ENCODE measurements at places on chromosomes 13 and 19. TPM values are rescaled to one million over a fixed set of nuclear protein-coding genes. Genes with fewer than 3 reads are reported as not detected.

GRCh38 chr13:112690283-112690929 lies 568 bp downstream of the ATP11A start:
- no peak for DNase-seq

DNA sequence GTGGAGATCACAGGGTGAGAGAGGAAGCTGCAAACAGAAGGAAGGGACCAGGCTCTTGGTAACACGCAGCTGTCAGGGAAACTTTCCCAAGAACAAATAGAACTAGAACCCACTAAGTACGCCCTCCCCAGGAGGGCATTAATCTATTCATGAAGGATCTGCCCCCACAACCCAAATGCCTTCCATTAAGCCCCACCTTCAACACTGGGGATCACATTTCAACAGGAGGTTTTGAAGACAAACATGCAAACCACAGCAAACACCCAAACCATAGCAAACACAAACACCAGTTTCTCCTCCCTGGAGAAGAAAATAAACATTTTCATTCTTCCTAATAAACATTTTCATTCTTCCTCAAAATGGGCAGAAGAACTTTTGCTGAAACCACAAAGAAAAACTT lies 329.6 kb downstream of the EFNB2 start:
- no peak for DNase-seq

DNA sequence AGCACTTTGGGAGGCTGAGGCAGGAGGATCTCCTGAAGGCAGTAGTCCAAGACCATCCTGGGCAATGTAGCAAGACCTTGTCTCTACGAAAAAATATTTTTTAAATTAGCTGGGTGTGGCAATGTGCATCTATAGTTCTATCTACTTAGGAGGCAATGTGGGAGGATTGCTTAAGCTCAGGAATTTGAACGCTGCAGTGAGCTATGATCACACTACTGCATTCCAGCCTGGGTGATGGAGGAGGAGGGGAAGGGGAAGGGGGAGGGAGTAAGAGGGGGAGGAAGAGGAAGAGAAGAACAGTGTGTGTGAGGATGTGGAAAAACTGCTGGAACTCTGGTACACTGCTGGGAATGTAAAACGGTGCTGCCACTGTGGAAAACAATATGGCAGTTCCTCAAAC lies 9.2 kb upstream of the CLIP3 start:
- peak; percentile 71 for DNase-seq

DNA sequence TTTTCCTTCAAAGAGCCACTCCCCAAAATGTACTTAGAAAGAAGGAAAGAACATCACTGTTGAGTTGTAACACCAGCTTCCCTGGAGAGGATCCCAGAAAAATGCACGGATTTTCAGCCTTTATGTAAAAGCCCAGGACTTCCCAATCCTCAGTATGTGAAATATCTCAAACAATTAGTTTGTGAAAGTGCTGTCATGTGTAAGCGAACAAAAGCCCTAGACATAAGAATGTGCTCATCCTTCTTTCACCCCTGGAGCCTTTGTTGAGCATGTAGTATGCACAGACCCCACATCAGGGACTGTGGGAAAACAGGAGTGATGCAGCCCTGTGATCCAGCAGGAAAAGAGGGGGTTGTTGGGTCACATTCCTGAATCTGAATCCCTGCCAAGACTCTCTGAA lies 441.4 kb upstream of the ZNF507 start:
- DNase-seq, result no peak

- no peak for DNase-seq
These were observed 8.0 kb upstream of the ZNF358 start for GRCh38 chr19:7507884-7508283.

DNA sequence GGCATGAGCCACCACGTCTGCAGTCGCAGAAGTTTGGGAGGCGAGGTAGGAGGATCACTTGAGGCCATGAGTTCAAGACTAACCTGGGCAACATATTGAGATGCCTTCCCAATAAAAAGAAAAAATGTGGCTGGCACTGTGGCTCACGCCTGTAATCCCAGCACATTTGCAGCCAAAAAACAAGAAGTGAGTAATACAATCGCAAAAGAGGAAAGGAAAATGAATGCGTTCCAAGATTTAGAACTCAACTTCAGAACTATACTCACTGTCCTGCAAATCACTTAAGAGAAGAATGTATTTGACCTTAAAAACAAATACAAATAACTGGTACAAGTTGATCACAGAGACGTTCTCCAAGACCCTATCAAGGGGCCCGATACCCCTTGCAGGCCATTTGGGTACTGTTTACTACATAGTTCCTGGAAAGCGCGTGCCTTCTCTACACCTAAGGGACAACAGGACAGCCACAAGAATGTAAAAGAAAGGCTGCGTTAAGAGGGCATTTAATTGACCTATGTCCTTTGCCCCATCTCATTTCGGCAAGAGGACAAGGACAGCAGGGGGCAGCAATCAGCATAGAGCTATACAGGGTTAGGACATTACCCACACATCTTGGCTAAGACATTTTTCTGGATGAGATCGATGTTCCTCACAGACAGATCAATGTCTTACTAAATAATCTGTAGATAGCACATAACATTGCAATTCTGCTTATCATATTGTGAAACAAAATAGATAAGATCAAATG lies 41.3 kb downstream of the FLT3 start:
- DNase-seq, result no peak

- DNase-seq, result no peak
These were observed 341.0 kb downstream of the DNAJC15 start for GRCh38 chr13:43364210-43365038.

- DNase-seq, result no peak
These were observed 30.8 kb upstream of the NDFIP2 start for GRCh38 chr13:79450110-79450509.

DNA sequence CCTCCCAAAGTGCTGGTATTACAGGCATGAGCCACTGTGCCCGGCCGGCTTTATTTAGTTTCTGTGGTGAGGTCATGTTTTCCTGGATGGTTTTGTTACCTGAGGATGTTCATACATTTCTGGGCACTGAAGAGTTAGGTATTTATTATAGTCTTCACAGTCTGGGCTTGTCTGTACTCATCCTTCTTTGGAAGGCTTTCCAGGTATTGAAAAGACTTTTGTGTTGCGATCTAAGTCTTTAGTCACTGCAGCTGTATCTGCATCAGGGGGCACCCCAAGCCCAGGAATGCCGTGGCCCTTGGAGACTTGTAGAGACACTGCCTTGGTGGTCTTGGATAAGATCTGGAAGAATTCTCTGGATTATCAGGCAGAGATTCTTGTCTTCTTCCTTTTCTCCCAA lies 12.8 kb downstream of the BLOC1S3 start:
- no peak for DNase-seq

DNA sequence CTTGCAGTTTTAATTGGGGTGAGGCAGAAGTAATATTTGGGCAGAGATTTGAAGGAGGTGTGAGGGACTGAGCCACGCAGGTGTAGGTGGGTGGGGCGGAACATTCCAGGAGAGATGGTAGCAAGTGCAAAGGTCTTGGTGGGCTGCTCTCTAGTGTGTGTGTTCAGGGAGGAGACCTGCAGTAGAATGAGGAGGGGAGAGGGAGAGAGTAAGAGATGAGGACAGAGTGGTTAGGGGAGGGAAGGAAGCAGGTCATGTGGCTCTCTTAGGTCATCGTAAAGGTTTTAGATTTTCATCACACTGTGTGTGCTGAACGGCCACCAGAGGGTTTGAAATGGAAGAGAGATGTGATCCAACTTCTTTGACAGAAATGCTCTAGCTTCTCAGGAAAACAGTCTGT lies 33.5 kb downstream of the WASF3 start:
- DNase-seq, result no peak

GRCh38 chr19:18774107-18774506 lies 17.0 kb downstream of the COMP start:
- DNase-seq, result no peak

- no peak for DNase-seq
These were observed 44.4 kb downstream of the GPC6 start for GRCh38 chr13:93270769-93271742.

DNA sequence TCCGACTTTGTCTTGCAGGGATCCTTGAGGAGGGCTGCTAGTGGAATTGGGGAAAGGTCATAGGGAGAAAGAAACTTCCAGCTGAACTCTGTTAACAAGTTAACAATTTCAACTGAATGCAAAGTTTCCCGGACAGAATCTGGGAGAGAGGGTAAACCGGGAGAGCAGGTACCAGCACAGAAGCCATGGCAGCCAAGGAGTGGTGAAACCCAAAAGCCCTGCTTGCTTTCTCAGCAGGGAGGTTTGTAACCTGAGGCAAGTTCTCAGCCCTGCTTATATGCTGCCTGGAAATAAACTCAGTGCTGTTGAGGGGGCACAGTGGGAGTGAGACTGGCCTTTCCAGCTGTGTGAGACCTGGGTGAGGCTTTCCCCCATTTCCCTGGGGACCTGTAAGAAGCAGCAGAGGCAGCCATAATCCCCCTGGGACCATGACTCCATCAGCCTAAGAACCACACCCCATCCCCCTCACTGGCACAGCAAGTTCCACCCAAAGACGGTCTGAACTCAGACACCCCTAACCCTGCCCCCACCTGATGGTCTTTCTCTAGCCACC lies 84.0 kb downstream of the SUCLA2 start:
- DNase-seq, result no peak

- DNase-seq, result no peak
These were observed 419.3 kb upstream of the NBEA start for GRCh38 chr13:34522808-34523207.

DNA sequence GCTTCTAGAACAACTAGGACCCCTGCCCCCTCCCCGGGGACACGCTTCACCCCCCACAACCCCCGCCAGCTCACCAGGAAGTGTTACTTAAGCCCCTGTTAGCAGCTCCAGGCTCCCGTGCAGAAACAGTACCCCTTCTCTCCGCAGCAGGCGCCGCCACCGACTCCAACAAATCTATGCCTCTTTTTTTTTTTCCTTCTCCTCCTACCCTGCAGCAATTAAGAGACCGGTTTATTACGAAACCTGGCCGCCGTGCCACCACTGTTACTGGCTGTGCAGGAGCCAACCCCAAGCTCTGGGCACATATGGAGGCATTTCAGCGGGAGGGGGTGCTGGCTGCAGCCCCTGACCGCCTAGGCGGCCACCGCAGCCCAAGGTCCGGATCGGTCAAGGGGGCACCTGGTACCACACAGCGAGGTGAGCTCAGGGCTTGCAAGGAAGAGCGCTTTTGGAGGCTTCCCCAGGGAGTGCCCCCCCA lies 2.4 kb downstream of the GADD45B start:
- no peak for DNase-seq

- DNase-seq, result no peak
These were observed 211.3 kb upstream of the RFC3 start for GRCh38 chr13:33606692-33607091.

- no peak for DNase-seq
These were observed 2.9 kb upstream of the HOOK2 start for GRCh38 chr19:12778017-12778904.

- DNase-seq, result no peak
These were observed 20.3 kb downstream of the CHST8 start for GRCh38 chr19:33641956-33642498.

DNA sequence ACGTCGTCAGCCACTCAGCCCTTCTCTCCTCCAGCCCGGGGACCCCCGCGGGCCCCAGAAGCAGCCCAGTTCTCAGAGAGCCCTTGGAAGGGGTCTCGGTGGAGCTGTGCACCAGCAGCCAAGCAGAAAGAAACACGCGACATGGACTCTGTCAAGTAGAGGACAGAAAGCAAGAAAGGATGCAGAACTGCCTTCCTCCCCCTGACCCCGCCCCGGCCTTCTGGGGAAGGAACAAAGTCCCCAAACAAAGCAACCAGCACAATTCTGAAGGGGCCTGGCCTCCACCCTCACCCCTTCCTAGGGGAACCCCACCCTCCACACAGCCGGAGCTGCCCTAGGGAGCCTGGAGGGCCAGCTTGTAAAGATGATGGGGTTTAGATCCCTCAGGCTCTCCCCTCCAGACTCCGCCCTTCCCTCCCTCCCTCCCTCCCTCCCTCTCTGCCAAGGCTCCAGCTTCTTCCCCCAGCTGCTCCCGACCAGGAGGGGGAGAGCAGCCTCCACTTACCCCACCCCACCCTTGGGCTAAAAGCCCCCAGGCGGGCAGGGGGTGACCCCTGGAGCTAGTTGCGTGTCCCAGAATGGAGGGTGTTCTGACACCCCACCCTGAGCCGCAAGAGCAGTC lies 7.8 kb downstream of the LYL1 start:
- no peak for DNase-seq

DNA sequence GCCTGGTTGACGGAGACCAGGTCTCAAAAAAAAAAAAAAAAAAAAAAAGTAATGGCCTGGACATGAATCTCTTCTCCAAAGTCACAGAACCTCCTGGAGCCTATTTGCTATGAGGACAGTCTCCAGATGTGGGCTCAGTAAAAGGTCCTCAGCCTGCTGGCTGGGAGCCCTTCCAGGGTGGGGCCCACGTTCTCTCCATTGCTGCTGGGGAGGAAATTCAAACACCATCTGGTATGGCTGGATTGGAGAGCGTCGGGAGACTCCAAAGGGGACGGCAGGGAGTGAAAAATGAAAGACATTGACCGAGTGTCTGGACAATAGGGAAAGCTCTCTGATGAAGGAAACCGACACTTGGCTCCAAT lies 1.3 kb upstream of the PBX4 start:
- no peak for DNase-seq

GRCh38 chr13:70792121-70792520 lies 683.9 kb upstream of the KLHL1 start:
- no peak for DNase-seq

DNA sequence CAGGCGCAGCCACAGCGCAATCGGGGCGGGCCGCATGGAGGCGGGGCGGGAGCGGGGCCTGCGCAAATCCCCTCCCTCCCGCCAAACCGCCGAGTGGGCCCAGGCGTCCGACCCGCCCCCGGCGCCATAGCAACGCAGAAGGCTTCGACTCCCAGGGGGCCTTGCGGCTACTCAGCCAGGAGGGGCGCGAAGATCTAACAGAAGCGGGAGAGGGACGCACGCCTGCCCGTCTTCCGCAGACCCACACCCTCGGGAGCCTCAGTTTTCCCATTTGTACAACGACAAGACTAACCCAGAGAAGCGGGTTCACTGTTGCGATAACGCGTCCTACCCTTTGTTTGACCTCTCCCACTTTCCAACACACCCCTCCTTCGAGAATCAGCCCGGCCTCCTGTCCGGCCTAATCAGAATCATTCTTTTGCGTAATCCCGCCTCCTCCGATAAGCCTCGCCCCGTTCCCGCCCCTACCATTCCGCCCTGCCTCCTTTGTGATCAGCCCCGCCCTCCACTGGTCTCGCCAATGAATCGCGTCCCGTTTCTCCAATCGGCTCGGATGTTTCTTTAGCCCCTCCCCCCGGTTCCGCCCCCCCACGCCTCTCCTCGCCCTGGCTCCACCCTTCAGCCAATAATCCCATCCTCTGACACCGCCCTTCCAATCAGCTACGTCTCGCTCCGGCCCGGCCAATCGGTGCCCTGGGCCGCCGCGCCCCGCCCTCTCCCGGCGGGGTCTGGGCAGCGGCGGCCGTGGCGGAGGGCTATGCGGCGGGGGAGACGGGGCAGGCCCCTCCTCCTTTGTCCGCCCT lies at the start of gene PCSK4:
TSS of gene PCSK4 (minus strand) at position 40 of the 803 bp plus-strand sequence. CDS start at position 36, 4 bp downstream.
- peak; percentile 90 for DNase-seq

SOX21 gene
- polyA plus RNA-seq, result not detected

MCEMP1 gene
- polyA plus RNA-seq, result not detected

LYPD3 gene
- 0.70 TPM for polyA plus RNA-seq

NUFIP1 gene
- polyA plus RNA-seq, result 1.2 TPM

NRTN gene
- polyA plus RNA-seq, result 0.22 TPM

CILP2 gene
- polyA plus RNA-seq, result 0.77 TPM

CEACAM16 gene
- polyA plus RNA-seq, result not detected

ADM5 gene
- 0.39 TPM for polyA plus RNA-seq

TMEM86B gene
- 0.56 TPM for polyA plus RNA-seq

FOSB gene
- 4.5 TPM for polyA plus RNA-seq

Data from BJ (cell line).